ENCODE measurements at places on chromosomes 16 and 17.

- DNase-seq, result no peak
Observed at GRCh38 chr17:21595086-21595485, 97.2 kb upstream of the KCNJ18 start.

DNA sequence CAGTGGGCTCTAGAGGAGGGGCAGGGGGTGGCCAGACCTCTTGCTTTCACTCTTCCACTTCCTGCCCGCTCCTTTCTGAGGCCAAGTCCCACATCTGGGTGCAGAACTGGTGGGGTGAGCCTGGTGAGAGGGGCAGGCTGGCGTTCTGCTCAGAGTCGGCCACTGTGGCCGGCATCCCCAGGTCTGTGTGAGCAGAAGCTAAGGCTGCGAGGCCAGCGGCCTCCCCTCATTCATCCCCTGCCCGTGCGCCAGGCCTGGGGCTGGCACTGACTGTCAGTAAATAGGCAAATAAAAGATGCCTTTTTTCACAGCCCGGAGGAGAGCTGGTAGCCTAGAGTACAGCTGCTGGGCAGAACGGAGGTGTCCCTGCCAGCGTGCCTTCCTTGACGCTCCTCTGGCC, 1.2 kb downstream of the DEF8 start:
- no peak for DNase-seq

GRCh38 chr17:45905814-45906213, 11.5 kb downstream of the MAPT start:
- DNase-seq, result no peak

GRCh38 chr17:27622986-27623385, 8.0 kb upstream of the LGALS9 start:
- no peak for DNase-seq

DNA sequence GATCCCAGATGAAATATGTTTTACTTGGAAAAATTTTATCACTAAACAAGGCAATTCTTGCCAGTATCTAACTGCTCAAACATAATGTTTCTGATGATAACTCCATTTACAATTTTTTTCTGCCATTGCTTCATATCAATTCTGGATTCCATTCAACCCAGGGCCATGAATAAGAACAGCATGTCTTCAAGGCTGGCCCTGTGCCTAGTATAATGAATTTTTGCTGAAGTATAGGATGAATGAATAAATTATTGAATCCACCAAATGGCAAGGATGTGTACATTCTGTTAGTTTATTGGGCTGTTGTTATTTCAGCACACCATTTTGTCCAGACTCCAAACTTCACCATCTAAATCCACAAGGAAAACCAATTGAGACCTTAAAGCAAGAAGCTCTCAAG, 414.7 kb downstream of the HS3ST3B1 start:
- DNase-seq, result no peak
